RWPE1 (cell line): ENCODE measurements at places on chromosomes 1 and 21.
A peak's percentile ranks its signal among the peaks of the same experiment; 100 is the strongest.

- no peak for DNase-seq
These were observed 26.6 kb downstream of the SLX9 start for GRCh38 chr21:44966135-44967081.

DNA sequence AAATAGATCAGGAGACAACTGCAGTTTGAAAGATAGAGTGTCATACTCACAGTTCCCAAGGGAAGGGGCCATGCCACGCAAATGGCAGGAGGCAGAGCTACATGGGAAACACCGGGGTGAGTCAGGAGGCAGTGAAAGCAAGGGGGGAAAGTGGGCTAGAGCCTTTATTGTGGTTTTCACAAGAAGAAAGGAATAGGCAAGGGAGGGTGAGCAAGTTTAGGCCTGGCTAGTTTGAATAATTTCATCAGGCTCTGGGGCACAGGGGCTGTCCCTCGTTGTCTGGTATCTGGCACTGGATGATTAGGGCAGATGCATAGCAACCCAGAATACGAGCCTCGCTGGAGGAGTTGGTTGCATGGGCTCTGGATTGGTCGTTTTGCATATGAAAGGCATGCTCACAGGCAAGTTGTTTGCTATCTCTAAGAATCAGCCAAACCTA, 17.0 kb upstream of the ITLN2 start:
- DNase-seq, result no peak

- no peak for DNase-seq
These were observed 44.0 kb upstream of the DIPK1A start for GRCh38 chr1:93005252-93005598.

GRCh38 chr1:53949023-53949990, 3.2 kb downstream of the LRRC42 start:
- peak; percentile 38 for DNase-seq

DNA sequence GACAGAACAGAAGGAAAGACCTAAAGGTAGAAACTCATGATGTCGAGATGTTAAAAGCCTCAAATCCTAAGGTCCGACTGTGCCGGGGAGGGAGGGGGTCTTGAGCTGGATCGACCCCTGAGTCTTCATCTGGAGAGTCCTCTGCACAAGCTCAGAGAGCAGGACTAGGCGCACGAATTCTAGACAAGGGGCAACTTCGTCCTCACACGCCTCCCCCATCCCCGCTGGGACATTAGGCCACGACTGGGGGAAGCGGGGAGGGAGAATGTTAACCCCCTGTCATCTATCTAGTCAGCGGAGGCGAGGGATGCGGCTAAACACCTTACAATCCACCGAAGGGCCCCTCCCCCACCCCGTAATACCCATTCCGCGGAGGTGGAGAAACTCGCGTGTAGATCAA, 94.7 kb downstream of the PRKAB2 start:
- DNase-seq, result no peak

DNA sequence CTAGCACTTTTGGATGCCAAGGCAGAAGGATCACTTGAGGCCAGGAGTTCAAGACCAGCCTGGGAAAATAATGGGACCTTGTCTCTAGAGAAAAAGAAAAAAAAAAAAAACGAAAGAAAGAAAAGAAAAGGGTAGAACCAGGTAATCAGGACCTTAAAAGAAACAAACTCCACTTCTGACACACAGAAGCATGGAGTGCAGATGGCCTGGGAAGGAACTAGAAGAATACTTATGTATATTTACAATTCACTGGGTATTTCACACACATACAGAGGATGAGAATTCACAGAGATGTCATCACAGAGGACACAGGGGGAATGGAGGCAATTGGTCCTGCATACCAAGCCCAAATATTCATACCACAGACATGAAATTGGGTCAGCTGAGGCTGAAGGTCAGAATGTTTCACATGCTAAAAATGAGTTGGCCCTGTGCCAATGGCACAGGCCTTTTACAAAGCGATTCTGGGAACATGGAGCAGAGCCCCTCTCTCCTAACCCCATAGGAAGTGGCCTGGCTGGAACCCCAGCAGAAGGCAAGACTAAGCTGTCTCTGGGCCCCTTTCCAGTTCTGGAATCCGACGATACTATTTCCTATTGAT, 4.4 kb downstream of the B4GALT3 start:
- no peak for DNase-seq

GRCh38 chr21:15204970-15205286, 140.1 kb upstream of the NRIP1 start:
- DNase-seq, result no peak

- DNase-seq, result peak; percentile 20
These were observed 75.6 kb downstream of the LMO4 start for GRCh38 chr1:87404296-87404695.

- DNase-seq, result no peak
These were observed 758 bp downstream of the DEPDC1 start for GRCh38 chr1:68495968-68496679.

GRCh38 chr1:163655565-163655964, 333.8 kb downstream of the NUF2 start:
- DNase-seq, result no peak
